ENCODE measurements at places on chromosomes 1 and 21.

DNA sequence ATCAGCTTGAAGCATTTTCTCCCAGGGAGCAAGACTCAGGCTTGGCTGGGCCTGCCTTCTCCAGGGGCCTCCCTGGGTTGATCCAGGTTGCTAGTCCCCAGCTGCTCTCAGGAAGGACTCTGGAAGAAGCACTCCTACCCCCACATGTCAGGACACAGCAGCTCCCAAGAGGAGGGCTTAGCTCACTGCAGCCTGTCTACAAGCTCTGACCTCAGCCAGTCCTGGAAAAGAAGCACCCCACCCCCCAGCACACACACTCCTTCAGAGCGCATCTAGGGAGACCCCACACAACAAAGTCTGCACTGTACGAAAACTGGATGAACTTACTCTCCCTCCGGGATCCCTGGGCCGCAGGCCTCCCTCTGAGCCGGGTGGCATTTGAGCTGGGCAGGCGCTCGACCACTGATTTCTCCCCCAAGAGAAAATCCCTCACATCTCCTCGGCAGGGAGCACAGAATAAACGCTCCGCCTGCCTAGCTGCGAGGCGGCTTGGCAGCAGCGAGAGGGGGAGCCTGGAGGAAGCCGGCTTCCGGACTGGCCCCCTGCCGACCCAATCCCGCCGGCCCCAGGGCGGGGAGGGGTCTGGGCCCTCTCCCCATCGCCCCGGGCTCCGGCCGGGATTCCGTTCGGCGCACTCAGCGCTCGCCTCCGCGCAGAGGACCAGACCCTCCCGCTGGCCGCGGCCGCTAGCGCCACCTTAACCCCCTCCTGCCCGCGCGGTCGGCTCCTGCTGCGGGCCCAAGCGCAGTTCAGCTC lies at the start of gene KCNA2:
KCNA2 (minus strand) TSS at position 458 of the 756 bp plus-strand sequence. CDS start 1,576 bp downstream, outside the sequence.
- DNase-seq: no peak

- DNase-seq: no peak
These were observed 22.1 kb downstream of the AK2 start for GRCh38 chr1:33014464-33015163.

DNA sequence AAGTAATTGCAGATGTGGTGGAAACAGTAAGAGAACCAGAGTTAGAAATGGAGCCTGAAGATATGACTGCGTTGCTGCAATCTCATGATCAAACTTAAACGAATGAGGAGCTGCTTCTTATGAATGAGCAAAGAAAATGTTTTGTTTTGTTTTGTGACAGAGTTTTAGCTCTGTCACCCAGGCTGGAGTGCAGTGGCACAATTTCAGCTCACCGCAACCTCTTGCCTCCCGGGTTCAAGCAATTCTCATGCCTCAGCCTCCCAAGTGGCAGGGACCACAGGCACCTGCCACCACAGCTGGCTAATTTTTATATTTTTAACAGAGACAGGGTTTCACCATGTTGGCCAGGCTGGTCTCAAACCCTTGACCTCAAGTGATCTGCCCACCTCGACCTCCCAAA lies 53.3 kb upstream of the NFASC start:
- DNase-seq: no peak

GRCh38 chr1:166692346-166692745 lies 146.9 kb upstream of the POGK start:
- DNase-seq: no peak

DNA sequence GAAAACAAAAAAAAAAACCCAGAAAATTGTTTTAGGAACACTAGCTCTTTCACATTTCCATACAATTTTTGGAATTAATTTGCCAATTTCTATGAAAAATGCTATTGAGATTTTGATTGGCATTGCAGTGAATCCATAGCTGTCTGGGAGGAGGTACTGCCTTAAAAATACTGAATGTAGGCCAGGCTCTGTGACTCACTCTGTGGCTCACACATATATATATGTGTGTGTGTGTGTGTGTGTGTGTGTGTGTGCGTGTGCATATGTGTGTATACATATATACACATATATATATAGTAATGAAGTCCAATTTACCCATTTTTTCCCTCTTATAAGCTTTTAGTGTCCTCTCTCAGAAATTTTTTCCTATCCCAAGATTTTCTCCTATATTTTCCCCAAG lies 214.2 kb upstream of the DMRTA2 start:
- no peak for DNase-seq

- no peak for DNase-seq
These were observed 187.5 kb upstream of the PLXNA2 start for GRCh38 chr1:208431721-208432120.

- no peak for DNase-seq
These were observed 108.5 kb upstream of the LRRC7 start for GRCh38 chr1:69459244-69459643.

DNA sequence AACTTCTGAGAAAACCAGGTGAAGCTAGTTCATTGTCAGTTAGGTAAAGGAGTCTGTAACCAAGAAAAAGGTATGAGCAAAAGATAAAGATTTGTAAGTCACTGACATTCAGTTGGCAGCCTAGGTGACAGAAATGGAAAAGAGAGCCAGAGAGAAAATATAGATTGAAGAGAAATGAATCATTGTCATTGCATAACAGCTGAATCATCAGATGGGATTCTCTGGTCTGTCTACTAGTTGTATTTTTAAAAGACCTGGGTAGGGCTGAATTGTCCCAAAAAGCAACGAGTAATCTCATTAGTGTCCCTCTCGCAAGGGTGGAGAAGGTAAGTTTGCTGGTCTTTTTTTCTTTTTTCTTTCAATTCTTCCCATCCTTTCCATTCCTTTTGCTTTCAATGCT lies 36.6 kb downstream of the PTGS2 start:
- DNase-seq: no peak

- no peak for DNase-seq
These were observed 10.2 kb upstream of the PRDX1 start for GRCh38 chr1:45531873-45532272.

DNA sequence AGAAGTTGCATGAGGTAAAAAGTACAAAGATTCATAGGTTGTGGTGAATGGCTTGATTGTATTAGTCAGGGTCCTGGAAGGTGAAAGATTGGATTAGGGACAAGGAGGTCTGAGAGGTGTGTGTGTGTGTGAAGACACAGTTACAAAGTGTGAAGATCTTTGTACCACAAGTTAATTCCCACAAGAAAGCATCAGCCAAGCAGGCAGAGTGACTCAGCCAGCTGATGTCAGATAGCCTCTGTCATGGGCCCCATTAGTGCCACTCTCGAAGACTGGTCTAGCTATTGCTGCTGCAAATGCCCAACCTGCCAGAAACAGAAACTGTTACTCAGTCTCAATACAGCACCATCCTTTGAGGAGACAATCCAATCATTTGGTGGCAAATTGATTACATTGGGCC lies 96.5 kb downstream of the DTL start:
- no peak for DNase-seq

- no peak for DNase-seq
These were observed 36.7 kb upstream of the ACTRT2 start for GRCh38 chr1:2984399-2985061.

Data from GM12878 (cell line).